ENCODE measurements at places on chromosomes 12 and 14.

GRCh38 chr14:23544511-23545447 lies 6.8 kb downstream of the ZFHX2 start:
- DNase-seq: no peak

- DNase-seq: no peak
Observed at GRCh38 chr12:104997541-104997940, 11.4 kb downstream of the NOPCHAP1 start.

DNA sequence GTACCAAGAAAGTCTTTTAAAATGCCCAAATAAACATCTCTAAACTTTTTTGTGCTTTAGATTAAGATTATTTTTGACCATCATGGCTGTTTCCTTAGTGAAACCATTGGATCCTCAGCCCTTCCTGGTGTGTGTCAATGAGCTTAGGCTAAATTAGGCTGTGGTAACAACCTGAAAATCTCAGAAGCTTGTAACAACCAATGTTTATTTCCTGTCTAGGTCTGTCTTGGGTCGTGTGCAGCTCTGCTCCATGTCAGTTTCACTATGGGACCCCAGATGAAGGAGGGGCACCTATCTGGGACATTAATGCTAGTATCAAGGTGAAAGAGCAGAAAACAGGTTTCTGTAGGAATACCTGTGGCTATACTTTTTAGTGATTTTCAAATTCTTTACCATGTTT lies 49.9 kb downstream of the KCNMB4 start:
- no peak for DNase-seq

- DNase-seq: no peak
Observed at GRCh38 chr12:124168016-124168786, 126.7 kb upstream of the RFLNA start.

DNA sequence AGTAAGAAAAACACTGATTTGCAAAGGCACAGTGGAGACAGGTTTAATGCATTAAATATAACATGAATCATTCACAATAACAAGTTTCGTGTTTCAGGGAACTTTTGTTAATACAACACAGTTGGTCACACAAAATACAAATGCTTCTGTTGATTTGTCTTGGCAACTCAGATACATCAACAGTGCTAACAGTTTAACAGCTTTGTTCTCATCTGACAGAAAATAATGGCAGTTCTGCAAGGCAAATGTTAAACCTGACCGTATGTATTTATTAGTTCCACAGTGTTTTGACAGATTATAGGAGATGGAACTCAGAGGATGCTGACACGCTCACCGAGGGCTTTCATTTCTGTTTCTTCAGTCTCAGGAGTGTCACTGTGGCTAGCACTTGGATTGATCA lies 350.7 kb downstream of the PRKD1 start:
- DNase-seq: no peak

DNA sequence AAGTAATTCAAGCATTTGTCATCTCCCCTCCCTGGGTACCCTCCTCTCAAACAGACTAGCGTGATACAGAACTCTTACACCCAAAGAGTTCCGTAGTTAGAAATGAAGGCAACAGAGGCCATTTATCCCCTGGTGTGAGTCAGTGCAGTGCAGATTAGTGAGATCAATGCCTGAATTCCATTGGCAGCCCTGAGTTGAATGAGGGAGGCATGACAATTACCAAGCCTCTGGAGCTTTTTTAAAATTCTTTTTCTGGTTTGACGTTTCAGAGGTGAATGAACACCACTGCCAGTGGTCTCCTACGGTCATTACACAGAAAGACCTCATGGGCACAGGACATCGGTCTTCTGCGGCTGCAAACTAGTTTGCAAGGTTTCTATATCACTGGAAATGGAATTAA lies 94.4 kb downstream of the PRIMA1 start:
- no peak for DNase-seq

DNA sequence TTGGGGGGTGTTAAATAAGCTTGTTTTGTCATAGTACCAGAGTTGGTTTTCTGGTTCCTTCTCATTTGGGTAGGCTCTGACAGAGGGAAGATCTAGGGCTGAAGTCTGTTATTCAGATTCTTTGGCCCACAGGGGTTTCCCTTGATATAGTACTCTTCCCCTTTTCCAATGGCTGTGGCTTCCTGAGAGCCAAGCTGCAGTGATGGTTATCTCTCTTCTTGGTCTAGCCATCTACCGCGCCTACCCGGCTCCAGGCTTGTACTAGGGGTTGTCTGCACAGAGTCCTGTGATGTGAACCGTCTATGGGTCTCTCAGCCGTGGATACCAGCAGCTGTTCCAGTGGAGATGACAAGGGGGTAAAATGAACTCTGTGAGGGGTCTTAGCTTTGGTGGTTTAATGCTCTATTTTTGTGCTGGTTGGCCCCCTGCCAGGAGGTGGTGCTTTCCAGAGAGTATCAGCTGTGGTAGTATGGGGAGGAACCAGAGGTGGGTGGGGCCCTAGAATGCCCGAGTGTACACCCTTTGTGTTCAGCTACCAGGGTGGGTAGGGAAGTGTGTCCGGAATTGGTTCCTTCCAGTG lies 209.7 kb downstream of the GPHN start:
- DNase-seq: no peak

- DNase-seq: no peak
Observed at GRCh38 chr12:62839869-62840660, 94.9 kb downstream of the PPM1H start.

DNA sequence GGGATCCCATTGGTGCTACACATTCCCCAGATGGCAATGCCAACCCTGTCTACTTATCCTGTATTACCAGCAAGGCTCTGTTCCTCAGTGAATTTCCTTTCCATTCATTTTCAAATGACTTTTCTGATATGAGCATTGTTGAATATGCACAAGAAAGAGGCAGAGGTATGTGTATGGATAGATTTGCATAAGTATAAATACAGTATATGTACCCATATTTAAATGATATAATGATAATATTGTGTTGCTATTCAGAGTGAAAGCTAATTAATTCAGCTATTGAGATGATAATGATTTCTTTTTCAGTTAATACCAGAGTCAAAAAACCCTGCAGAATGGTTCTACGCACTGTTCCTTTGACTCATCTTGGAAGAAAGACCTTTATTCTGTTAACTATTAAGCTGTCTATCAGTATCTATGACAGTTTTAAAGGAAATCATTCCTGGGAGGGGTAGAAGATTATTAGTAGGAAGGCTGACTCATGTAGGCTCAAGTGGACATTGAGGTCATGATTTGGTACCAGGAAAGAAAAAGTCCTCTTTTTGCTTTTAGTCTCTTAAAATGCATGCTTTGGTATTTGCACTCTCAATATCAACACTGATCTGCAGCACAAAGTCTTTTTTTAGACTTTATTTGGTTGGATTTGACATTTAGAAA lies 44.9 kb upstream of the GAS2L3 start:
- no peak for DNase-seq

GRCh38 chr12:2834581-2835491 lies at the start of gene NRIP2:
Gene NRIP2 (minus strand): TSS chr12:2835035. CDS start chr12:2834983, 52 bp downstream.
- no peak for DNase-seq

GRCh38 chr12:125187780-125188741 lies 122.8 kb downstream of the AACS start:
- no peak for DNase-seq

DNA sequence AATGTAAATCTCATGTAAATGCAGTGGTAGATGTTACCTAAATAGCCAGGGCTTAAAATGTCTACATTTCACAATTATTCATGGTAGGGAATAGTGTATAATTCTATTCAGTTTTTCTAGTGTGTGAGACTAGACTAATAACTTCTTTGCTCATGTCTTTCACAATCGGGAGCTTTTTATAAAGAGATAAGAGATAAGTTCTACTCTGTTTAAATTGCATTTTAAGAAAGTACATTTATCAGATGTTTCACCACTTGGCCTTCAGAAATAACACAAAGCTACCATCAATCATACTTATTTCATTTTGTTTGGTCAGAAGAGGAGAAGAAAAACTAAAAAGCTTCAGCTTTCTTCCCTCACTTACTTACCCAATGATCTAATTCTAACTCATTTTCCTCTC lies 725.5 kb upstream of the FLRT2 start:
- DNase-seq: no peak

DNA sequence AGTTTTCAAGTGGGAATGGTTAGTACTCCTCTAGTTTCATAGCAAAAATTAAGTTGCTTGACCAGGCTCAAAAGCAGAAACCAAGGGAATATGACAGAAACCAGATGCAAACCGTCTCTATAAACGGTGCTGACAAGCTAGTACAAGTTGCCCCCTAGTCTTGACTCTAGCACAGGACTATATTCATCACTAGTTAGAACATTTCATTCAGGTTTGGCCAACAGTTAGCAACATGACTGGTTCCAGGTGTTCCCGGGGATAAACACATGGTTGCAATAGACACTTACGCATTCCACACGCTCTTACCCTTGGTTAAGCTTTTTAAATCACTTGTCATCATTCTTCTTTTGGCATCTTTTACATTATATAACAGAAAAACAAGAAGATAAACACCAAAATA lies 103.6 kb downstream of the SCFD1 start:
- no peak for DNase-seq

GRCh38 chr12:120689397-120690082 lies 2.6 kb downstream of the MLEC start:
- DNase-seq: no peak

DNA sequence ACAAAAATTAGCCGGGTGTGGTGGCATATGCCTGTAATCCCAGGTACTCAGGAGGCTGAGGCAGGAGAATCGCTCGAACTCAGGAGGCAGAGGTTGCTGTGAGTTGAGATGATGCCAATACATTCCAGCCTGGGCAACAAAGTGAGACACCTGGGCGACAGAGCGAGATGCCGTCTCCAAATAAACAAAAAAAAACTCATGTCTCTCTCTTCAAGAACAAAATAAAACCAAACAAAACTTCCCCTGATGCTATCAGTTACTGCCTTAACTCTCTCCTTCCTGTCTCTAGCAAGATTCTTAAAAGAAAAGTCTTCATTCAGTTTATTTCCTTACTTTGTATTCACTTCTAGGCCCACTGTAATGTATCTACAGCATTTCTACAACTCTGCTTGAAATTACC lies 20.8 kb downstream of the KLHL28 start:
- DNase-seq: no peak

DNA sequence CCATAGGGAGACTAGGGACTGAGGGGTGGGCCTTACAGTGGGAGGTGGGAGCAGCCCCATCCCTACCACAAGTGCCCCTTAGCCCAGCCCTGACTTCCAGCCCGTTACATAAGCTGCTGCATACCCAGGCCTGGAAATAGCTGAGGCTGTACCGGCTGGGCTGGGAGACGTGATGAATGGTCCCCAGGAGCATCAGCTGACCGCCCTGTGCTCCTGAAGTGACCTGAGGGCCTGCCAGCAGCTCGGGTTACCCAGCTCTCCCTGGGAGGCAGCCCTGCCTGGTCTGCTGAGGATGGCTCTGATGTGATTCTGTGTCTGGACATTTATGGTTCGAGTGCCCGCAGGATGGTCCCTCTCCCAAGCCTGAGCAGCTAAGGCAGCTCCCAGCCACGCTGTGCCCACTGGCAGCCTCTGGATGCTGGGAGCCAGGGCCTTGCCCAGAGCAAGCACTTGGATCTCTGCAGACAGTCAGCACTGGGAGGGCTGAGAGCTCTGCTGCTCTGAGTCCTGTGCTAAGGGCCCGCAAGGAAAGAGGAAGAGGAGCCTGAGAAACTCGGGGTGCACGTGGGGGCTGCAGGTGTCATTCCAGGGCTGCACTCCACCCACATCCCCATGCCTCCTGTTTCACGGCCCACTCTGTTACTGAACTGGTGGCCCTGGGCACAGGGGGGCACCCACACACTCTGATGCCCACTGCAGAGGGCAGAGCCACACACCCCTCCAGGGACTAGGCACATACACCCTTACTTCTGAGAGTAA lies 20.5 kb downstream of the TAMALIN start:
- no peak for DNase-seq

GRCh38 chr14:70563869-70564268 lies 29.1 kb upstream of the ADAM20 start:
- DNase-seq: no peak

GRCh38 chr14:104856869-104857860 lies 7.9 kb upstream of the CEP170B start:
- DNase-seq: no peak

GRCh38 chr12:46455648-46456352 lies 83.2 kb upstream of the SLC38A2 start:
- no peak for DNase-seq

GRCh38 chr12:22551624-22552023 lies 7.3 kb upstream of the C2CD5 start:
- no peak for DNase-seq

GRCh38 chr14:61219256-61219655 lies 61.9 kb downstream of the TMEM30B start:
- DNase-seq: no peak

DNA sequence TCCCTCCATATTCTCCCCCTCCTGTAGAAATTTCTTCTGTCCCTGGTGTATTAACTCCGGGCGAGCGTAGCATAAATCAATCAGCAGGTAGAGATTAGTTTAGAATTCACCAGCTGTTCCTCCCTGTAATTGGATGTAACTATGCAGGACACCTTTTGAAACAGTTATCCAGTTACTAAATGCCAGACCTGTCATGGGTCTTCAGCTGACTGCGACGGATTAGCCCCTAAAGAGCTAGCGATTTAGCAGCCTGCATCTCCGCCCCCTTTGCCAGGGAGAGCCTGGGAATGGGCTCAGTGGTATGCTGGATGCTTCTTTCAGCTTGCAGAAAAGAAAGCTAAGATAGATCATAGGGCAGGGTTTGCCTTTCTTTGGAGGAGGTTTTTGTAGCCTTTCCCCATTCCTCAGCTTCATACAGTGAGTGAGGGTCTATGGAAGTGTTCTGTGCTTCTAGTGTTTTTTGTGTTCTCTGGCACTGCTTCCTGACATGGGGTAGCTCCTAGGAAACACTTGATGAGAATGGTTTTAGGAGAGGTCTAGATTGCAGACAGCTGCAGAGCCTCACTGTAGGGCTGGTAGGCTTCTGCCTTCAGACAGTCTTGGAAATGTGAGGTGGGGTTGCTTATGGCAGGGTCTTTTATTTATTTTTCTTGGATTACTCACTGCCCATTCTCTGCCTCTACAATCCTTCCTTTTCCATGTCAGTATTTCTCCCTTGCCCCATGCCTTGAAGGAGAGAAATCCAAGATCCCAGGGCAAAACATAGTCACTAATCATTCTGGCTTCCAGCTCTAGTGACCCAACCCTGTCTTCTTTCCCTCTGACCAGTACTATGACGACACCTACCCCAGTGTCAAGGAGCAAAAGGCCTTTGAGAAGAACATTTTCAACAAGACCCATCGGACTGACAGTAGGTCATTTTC lies 16.7 kb downstream of the COPZ1 start:
- DNase-seq: no peak

DNA sequence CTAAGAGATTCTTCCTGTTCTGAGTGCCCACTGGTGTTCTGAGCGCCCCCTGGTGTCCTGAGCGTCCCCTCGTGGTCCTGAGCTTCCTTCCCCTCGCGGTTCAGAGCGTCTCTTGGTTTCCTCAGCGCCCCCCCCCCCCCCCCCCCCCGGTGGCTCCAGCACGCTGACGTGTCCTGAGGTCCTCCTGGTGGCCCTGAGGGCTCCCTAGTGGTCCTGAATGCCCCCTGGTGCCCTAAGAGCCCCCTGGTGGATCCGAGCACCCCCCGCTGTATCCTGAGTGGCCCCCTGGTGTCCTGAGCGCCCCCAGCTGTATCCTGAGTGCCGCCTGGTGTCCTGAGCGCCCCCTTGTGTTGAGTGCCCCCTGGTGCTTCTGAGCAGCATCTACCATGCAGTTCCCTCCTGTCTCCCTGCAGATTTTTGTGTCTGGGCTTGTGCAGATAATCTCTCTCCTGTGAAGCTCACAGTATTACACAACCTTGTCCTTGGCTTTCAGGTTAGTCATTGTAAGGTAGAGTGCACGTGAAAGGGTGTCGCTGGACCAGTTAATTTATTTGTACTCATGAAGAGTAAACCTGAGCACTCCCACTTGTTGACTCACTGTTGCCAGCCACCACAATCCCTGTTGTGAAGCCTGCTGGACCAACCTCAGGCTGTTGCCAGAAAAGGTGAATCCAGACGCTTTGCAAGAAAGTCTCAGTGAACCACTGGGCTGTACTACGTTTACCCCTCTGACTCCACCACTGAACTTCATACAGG lies 1168.4 kb downstream of the TMEM121 start:
- DNase-seq: no peak
